ENCODE measurements at places on chromosomes 1 and 21. TPM values are rescaled to one million over a fixed set of nuclear protein-coding genes. Genes with fewer than 3 reads are reported as not detected.

KCNH1 gene
- not detected for total RNA-seq

CD1B gene
- total RNA-seq: 0.61 TPM

KCNE2 gene
- total RNA-seq: 0.52 TPM

OLIG2 gene
- not detected for total RNA-seq

ADAM30 gene
- total RNA-seq: not detected

ARHGAP30 gene
- 38.0 TPM for total RNA-seq

RIPPLY3 gene
- total RNA-seq: not detected

RHD gene
- total RNA-seq: not detected

FAM3B gene
- total RNA-seq: 5.2 TPM

AGMAT gene
- not detected for total RNA-seq

IGSF3 gene
- 20.1 TPM for total RNA-seq

OXCT2 gene
- 0.43 TPM for total RNA-seq

FBXO44 gene
- 19.8 TPM for total RNA-seq

NBPF15 gene
- total RNA-seq: 42.5 TPM

DNA sequence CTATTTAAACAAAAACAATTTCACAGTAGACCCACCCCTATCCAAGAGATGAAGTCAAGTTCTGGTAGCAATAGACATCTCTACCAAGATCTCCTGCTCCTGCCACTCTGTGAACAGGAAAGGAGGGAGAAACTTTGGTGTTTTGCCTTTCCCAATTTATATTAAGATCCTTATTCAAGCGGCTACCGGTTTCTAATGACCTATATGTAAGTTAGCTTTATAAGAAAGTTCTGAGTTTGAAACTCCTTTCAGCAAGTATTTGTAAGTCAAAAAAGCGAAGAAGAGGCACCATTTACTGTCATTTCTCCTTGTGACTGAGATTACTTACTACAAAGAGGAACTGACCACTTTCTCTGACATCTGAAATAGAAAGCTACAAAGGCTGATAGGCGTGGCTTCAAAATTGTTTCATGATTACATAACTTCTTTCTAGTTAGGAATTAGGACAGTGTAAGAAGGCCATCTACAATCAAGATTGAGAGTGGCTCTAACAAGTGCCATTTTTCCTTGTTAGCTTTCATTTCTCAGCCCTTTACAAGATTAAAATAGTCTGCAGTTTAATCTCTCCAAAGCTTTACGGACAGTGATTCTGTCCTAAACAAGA is at the start of gene MNDA:
TSS of gene MNDA (plus strand) at position 448 of the 604 bp plus-strand sequence. CDS start 10,803 bp downstream, outside the sequence.
- H3K36me3 ChIP-seq: no peaks in the 10 kb centered on the region
- H3K4me3 ChIP-seq: peak within 1 kb of the TSS; percentile 36
- H3K27me3 ChIP-seq: no peaks in the 10 kb centered on the region
- H3K27ac ChIP-seq: peak within 1 kb of the TSS; percentile 52
- H3K4me1 ChIP-seq: no peaks in the 10 kb centered on the region

GRCh38 chr1:246308533-246309075 is 198.5 kb downstream of the SMYD3 start:
- no peak overlapping the region for H3K4me3 ChIP-seq
- DNase-seq: no peak
- H3K4me1 ChIP-seq: no peaks in the 10 kb centered on the region

- no peak for DNase-seq
- peak overlapping the region; percentile 76 for H3K27ac ChIP-seq
- no peak overlapping the region for H3K4me3 ChIP-seq
- H3K27me3 ChIP-seq: no peaks in the 10 kb centered on the region
Measured at GRCh38 chr1:93673163-93673829, 8.3 kb downstream of the BCAR3 start.

- H3K4me1 ChIP-seq: no peaks in the 10 kb centered on the region
- no peaks in the 10 kb centered on the region for H3K36me3 ChIP-seq
- no peak overlapping the region for H3K27ac ChIP-seq
Measured at GRCh38 chr1:50774759-50775351, 185.2 kb downstream of the FAF1 start.

GRCh38 chr1:70057500-70057899 is 147.9 kb downstream of the LRRC40 start:
- no peaks in the 10 kb centered on the region for H3K27me3 ChIP-seq
- no peaks in the 10 kb centered on the region for H3K4me1 ChIP-seq
- no peaks in the 10 kb centered on the region for H3K36me3 ChIP-seq
- no peak overlapping the region for H3K27ac ChIP-seq
- no peak overlapping the region for H3K4me3 ChIP-seq

- H3K27ac ChIP-seq: no peak overlapping the region
- DNase-seq: no peak
- H3K4me1 ChIP-seq: no peaks in the 10 kb centered on the region
- H3K27me3 ChIP-seq: no peaks in the 10 kb centered on the region
Measured at GRCh38 chr1:111904478-111905218, 84.8 kb downstream of the KCND3 start.

GRCh38 chr1:6466023-6466422 is at the start of gene TNFRSF25:
TSS of gene TNFRSF25 (minus strand) at chr1:6466173. CDS start at chr1:6466107, 66 bp downstream.
- H3K27ac ChIP-seq: peak within 1 kb of the TSS; percentile 6
- H3K36me3 ChIP-seq: no peaks in the 10 kb centered on the region
- peak within 1 kb of the TSS; percentile 29 for H3K4me3 ChIP-seq

DNA sequence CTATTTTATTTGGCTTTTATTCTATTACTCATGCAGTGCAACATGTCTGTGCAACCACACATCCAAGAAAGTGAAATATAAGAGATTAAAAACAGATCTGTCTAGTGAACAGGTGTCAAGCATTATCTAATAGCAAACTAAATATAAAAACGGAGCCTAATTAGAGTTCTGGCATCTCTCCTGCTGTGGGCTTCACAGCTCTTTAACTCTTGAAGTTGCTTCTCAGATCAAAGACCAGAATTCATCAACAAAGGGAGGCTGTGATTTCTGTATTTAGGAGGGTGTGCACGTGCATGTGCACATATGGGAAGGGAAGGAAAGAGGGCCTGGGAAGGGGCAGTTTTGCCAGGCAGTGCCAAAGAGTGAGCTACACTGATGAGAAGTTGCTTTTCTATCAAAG is 81.0 kb downstream of the MIS18A start:
- no peaks in the 10 kb centered on the region for H3K27me3 ChIP-seq
- no peaks in the 10 kb centered on the region for H3K4me1 ChIP-seq
- H3K36me3 ChIP-seq: no peaks in the 10 kb centered on the region
- no peak overlapping the region for H3K4me3 ChIP-seq

GRCh38 chr21:42306366-42307035 is 8.7 kb downstream of the TFF3 start:
- peaks cover 7% of the 10 kb centered on the region for H3K27me3 ChIP-seq
- no peaks in the 10 kb centered on the region for H3K36me3 ChIP-seq
- H3K4me3 ChIP-seq: no peak overlapping the region
- H3K4me1 ChIP-seq: peaks cover 12% of the 10 kb centered on the region

DNA sequence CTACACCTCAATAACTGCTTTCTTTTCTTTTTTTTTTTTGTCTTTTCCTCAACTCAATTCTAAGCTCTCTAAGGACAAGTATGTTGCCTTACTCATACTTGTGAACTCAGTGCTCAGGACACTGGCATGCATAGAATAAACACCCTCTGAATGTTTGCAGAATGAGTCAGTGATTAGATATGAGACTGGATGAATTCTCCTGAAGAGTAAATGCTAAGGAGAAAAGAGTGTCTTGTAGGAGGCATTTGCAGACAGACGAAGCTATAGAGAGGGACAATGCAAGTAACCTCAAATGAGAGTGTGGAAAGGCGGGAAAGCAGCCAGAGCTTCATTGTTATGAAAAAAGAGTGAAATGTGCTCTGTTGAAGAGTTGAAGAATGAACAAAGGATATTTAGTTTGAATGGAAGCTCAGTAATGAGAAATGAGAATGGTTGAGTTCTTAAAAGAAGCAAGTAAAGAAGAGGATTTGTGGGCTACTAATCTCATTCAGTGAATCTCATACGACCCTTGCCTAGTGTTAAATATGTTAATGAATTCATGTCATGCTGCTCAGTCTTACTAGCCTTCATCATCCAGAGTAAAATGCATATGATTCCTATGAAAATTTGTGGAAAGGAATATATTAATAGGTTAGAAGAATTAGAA is 166.1 kb upstream of the DPYD start:
- no peak overlapping the region for H3K27ac ChIP-seq
- H3K27me3 ChIP-seq: no peaks in the 10 kb centered on the region
- no peak for DNase-seq
- H3K36me3 ChIP-seq: no peaks in the 10 kb centered on the region

DNA sequence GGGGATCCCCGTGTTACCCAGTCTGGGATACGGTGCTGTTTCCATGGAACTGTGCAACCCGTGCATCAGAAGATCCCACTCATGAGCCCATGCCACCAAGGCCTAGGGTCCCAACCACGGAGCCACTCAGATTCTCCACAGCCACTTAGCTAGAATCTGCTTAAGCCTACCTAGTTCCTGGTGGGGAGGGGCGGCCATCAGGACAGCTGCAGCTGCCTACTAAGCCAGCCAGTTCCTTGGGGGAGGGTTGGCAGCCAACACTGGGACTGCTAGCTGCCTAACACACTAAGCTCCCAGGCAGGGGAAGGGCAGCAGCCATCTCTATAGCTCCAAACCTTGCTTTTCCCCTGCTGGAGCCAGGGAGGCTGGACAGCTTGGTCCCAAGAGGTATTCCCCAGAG is 549.2 kb upstream of the BRINP3 start:
- H3K4me1 ChIP-seq: no peaks in the 10 kb centered on the region
- no peaks in the 10 kb centered on the region for H3K27me3 ChIP-seq
- no peak overlapping the region for H3K4me3 ChIP-seq

GRCh38 chr21:41868062-41868710 is 11.0 kb downstream of the PRDM15 start:
- no peaks in the 10 kb centered on the region for H3K27me3 ChIP-seq
- no peak overlapping the region for H3K27ac ChIP-seq
- H3K36me3 ChIP-seq: no peaks in the 10 kb centered on the region
- H3K4me1 ChIP-seq: no peaks in the 10 kb centered on the region

DNA sequence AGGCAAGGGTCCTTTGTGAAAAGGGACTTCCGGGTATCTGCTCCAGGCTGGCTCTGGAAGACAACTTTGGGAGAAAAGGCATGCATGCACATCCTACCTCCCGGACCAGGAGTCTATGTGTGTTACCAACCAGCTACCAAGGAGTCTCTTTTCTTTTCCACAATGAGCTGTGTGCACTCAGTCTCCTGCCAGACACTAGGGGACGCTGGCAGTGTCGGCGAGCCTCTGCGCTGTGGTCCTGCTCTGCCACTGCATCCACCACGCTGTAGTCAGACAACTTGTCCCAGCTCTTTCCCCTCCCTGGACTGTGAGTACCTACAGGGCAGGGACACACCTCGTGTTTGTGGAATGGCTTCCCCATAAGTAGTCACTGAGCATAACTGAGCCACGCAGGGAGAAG is 5.1 kb upstream of the SSR2 start:
- H3K27me3 ChIP-seq: no peaks in the 10 kb centered on the region
- peaks cover 4% of the 10 kb centered on the region for H3K4me1 ChIP-seq
- peak; percentile 76 for DNase-seq

- peaks cover 36% of the 10 kb centered on the region for H3K4me1 ChIP-seq
- peak overlapping the region; percentile 82 for H3K4me3 ChIP-seq
- H3K36me3 ChIP-seq: no peaks in the 10 kb centered on the region
- H3K27ac ChIP-seq: peak overlapping the region; percentile 91
- DNase-seq: no peak
Measured at GRCh38 chr1:203627851-203628200, 1.2 kb downstream of the ATP2B4 start.

DNA sequence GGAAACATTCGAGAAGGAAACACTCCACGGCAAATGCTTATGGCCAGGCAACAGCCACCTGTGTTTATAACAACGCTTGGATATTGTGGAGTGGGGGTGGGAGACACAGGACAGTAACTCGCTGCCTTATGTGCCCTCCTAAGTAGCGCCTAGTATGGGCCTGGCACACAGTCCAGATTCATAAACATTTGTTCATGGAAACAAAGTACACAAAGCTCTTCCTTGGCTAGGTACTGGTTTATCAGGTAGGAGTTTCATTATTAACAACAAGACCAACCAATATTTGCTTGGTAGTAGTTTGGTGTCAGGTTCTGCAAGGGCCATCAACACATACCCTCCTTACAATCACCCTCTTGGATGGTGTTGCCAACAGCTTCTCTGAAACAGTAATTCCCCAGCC is 23.4 kb downstream of the TMCO4 start:
- peaks cover 55% of the 10 kb centered on the region for H3K36me3 ChIP-seq
- H3K4me1 ChIP-seq: no peaks in the 10 kb centered on the region
- no peak overlapping the region for H3K27ac ChIP-seq

- no peak overlapping the region for H3K4me3 ChIP-seq
- no peaks in the 10 kb centered on the region for H3K36me3 ChIP-seq
- DNase-seq: no peak
- H3K4me1 ChIP-seq: no peaks in the 10 kb centered on the region
- H3K27ac ChIP-seq: no peak overlapping the region
- H3K27me3 ChIP-seq: no peaks in the 10 kb centered on the region
Measured at GRCh38 chr1:110321846-110322245, 17.3 kb upstream of the RBM15 start.

DNA sequence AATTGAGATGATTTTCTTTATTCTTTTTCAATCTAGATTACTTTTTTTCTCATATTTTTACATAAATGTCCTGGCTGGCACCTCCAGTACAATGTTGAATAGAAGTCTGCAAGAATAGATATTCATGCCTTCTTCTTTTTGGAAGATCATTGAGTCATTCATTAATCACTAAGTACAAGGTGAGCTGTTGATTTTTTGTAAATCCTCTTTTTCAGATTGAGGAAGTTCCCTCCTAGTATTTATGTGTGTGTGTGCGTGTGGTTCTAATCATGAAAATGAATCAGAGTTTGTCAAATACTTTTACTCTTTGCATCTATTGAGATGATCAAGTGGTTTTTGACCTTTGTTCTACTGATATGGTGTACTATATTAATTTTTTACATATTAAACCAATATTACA is 859.3 kb downstream of the KCNT2 start:
- no peak overlapping the region for H3K4me3 ChIP-seq
- no peaks in the 10 kb centered on the region for H3K4me1 ChIP-seq
- H3K36me3 ChIP-seq: no peaks in the 10 kb centered on the region
- DNase-seq: no peak

- no peak overlapping the region for H3K27ac ChIP-seq
- H3K27me3 ChIP-seq: peaks cover 3% of the 10 kb centered on the region
- H3K4me1 ChIP-seq: peaks cover 2% of the 10 kb centered on the region
- peak; percentile 54 for DNase-seq
Measured at GRCh38 chr1:228050571-228051231, 31.8 kb upstream of the ARF1 start.

DNA sequence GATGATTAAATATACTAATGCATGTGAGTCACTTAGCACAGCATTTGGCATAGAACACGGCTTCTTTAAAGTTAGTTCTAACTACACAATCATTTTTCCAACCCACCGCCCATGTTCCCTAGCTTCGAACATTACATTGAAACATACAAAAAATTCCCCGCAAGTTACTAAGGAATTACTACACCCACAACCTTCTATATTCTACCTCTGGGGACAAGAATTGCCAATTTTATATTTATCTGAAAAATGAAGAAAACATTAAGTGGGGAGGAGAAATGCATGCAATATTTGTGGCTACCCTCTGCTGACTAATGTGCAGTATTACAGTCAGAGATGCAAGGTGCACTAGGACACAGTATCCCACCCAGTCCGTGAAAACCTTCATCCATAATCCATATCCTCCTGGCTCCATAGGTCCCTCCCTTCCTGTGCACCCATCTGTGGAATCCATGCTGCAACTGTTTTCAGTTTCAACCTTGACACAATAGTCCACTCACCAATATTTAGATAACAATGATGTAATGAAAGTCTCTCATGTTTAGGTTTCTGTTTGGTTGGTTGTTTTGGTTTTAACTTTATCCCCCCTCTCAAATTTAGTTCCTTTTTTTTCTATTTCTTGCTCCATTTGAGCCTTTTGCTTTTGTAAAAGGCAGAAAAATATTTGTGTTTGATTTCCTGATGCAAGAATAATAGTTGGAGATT is 31.6 kb downstream of the RGS5 start:
- peaks cover 21% of the 10 kb centered on the region for H3K4me1 ChIP-seq
- H3K36me3 ChIP-seq: no peaks in the 10 kb centered on the region
- no peak overlapping the region for H3K27ac ChIP-seq
- DNase-seq: no peak
- no peaks in the 10 kb centered on the region for H3K27me3 ChIP-seq
- H3K4me3 ChIP-seq: no peak overlapping the region
